ENCODE measurements at places on chromosomes 3 and 15. TPM values are rescaled to one million over a fixed set of nuclear protein-coding genes. Genes with fewer than 3 reads are reported as not detected.

UBR1 gene
- 33.4 TPM for total RNA-seq

- no peak overlapping the region for H3K4me3 ChIP-seq
- no peak overlapping the region for H3K27ac ChIP-seq
- no peaks in the 10 kb centered on the region for H3K36me3 ChIP-seq
- H3K4me1 ChIP-seq, result peaks cover 6% of the 10 kb centered on the region
Measured at GRCh38 chr3:141341536-141341935, 26.8 kb upstream of the ZBTB38 start.

- no peaks in the 10 kb centered on the region for H3K27me3 ChIP-seq
- no peak for DNase-seq
- H3K27ac ChIP-seq, result no peak overlapping the region
- peaks cover 31% of the 10 kb centered on the region for H3K4me1 ChIP-seq
- H3K36me3 ChIP-seq, result peaks cover 2% of the 10 kb centered on the region
Measured at GRCh38 chr3:171822431-171823106, 12.3 kb upstream of the PLD1 start.

TRPM1 gene
- not detected for total RNA-seq

CCR3 gene
- total RNA-seq, result not detected

DNA sequence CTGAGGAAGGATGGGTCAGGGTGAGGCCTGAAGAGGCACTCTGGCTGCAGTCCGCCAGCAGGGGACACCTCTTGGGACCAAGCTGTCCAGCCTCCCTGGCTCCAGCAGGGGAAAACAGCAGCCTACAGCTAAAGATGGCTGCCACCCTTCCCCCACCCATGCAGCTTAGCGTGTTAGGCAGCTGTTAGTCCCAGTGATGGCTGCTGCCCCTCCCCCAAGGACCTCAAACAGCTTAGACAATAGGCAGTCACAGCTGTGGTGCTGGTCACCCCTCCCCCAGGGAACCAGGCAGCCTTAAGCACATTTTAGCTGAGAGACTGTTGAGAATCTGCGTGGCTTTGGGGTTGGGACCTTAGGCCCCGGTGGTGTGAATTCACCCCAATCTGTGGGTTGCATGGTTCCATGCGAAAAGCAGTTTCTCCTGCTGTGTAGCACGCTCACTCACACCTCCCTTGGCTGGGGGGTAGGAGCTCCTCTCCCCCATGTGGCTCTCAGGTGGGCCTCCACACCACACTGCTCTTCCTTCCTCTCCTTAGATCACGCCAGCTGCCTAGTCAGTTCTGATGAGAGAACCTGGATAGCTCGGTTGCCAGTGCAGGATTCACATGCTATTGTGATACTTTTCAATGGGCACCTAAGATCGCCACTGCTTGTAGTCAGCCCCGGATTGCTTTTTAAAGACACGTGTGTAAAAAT lies 140.5 kb upstream of the CADPS start:
- H3K27ac ChIP-seq, result no peak overlapping the region
- H3K4me3 ChIP-seq, result no peak overlapping the region
- H3K4me1 ChIP-seq, result no peaks in the 10 kb centered on the region
- peaks cover 27% of the 10 kb centered on the region for H3K27me3 ChIP-seq

DNA sequence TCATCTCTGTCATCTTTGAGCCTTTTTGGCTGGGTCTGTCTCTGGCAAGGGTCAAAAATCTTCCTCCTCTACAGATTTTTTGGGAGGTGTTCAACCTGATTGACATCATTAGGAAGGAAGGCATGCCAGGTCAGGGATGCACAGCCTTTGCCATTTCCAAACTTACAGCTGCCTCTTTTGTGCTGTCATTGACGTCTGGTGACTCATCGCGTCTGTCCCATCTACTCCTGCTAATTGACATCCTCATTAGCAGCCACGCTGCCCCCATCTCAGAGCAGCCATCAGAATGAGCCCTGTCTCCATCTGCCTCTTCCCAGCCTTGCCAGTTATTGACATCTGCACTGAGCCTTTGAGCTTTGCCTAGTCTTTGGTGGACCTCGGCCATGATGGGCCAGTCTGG lies 53.0 kb downstream of the PDIA5 start:
- no peaks in the 10 kb centered on the region for H3K4me1 ChIP-seq
- H3K27ac ChIP-seq, result no peak overlapping the region
- peaks cover 24% of the 10 kb centered on the region for H3K36me3 ChIP-seq
- no peak overlapping the region for H3K4me3 ChIP-seq

DNA sequence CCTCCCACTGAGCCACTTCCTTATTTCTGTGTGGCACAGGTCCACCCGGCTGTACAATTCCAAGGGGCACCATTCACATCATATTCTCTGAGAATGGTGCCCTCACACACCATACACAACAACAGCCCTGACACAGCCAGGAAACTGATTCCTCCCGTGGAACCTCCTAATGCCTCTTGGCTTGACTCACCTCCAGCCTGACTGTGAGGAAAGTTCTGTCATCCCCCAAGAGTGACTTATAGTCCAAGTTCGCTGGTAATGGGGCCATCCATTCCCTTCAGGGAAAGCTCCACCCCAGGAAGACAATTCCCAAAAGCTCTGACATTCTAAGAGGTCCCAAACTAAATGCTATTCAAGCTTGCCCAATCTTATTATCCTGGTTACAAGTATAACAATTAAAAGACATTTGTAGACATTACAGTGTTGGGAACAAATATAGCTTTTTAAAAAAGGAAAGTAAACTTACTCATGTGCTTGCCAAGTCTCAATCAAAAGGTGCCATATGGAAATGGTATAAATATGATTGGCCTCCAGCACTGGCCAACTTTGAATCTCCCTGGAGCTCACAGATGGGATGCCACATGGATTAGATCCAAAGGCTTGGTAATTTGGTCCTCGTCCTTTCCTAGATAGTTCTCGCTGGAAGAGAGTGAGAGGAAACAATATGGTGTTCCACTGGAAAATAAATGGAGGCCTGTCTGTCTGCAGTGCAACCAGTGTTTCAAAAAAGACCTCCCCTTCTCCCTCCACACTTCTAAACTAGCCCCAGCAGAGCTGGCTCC lies 56.3 kb upstream of the PSMD6 start:
- H3K4me1 ChIP-seq, result peaks cover 3% of the 10 kb centered on the region
- DNase-seq, result no peak

DNA sequence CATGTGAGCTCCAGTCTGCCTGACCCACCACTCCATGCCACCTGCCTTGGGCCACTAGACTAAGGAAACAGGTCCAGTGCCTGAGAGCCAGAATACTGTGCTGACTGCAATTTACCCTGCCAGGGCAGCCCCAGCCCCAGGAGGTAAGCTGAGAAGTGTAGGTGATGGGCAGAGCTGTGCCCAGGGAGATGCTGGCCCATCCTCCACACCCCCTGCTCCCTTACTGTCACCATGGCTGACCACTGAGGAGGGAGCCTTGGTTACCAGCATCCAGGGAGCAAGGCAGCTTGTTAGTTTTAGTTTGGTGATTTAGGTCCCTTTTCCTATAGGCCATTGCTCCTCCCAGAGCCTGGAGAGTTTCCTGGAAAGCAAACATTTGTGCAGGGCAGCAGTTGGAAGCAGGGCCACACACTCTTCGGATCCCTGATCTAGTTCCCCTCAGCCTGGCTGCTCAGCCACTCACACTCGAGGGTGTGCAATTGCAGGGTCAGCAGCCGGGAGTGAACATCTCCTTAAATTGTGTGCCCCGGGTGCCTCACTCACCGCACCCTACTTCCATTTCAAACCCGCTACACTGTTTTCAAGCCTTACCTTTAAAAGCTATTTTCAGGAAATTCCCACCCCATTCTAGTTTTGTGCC lies 2.0 kb downstream of the GALNT15 start:
- H3K36me3 ChIP-seq, result no peaks in the 10 kb centered on the region
- H3K27me3 ChIP-seq, result peaks cover 50% of the 10 kb centered on the region
- H3K4me3 ChIP-seq, result no peak overlapping the region
- H3K27ac ChIP-seq, result no peak overlapping the region
- H3K4me1 ChIP-seq, result peaks cover 6% of the 10 kb centered on the region

GREM1 gene
- total RNA-seq, result 2.1 TPM

GRCh38 chr15:57703387-57703786 lies 3.1 kb upstream of the POLR2M start:
- H3K27ac ChIP-seq, result peak overlapping the region; percentile 68
- no peak overlapping the region for H3K4me3 ChIP-seq

CLDN16 gene
- total RNA-seq, result 0.11 TPM

DNA sequence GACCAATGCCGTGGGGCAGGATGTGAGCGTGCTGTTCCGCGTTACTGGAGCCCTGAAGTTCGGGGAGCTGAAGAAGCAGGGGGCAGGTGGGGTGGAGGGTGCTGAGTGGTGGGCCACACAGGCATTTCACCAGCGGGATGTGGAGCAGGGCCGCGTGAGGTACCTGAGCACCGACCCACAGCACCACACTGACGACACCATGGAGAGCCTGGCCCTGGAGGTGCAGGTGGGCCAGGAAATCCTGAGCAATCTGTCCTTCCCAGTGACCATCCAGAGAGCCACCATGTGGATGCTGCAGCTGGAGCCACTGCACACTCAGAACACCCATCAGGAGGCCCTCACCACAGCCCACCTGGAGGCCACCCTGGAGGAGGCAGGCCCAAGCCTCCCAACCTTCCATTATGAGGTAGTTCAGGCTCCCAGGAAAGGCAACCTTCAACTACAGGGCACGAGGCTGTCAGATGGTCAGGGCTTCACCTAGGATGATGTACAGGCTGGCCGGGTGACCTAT lies 179.6 kb downstream of the TBC1D2B start:
- no peaks in the 10 kb centered on the region for H3K27me3 ChIP-seq
- no peak overlapping the region for H3K4me3 ChIP-seq
- no peak overlapping the region for H3K27ac ChIP-seq

HRH1 gene
- total RNA-seq, result 0.31 TPM

RTP3 gene
- not detected for total RNA-seq

ZNF660 gene
- 18.7 TPM for total RNA-seq

- H3K27ac ChIP-seq, result no peak overlapping the region
- no peak overlapping the region for H3K4me3 ChIP-seq
- H3K4me1 ChIP-seq, result no peaks in the 10 kb centered on the region
- no peaks in the 10 kb centered on the region for H3K36me3 ChIP-seq
- DNase-seq, result no peak
Measured at GRCh38 chr3:175456466-175456865, 597.3 kb downstream of the NAALADL2 start.

DNA sequence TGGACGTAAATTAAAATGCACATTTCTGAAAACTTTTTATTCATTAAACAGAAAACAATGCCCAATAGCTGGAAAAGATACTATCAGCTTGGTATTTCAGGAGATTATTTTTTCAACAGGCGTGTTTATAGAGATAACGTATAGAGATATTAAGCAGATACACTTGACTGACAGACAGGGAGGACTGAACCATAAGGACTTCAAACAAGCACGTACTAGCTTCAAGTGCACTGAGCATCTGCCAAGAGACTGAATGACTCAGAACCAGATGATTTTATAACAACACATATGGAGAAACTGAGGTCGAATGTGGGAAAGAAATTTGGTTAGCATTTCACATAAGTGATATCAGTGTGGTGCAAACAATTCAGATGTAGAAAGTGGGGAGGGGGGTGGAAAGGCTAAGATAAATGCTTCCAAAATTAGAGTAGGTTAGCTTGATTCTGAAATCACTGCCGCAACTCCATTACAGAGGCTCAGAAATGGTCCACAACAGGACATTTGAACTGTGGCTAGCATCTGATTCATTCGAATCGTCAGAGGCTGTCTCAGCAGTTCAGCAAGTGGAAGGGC lies 103.5 kb downstream of the SEMA6D start:
- peaks cover 60% of the 10 kb centered on the region for H3K4me1 ChIP-seq
- no peaks in the 10 kb centered on the region for H3K27me3 ChIP-seq
- H3K4me3 ChIP-seq, result no peak overlapping the region

SLC25A26 gene
- total RNA-seq, result 20.8 TPM

GOLGA6L4 gene
- total RNA-seq, result 10.9 TPM

- no peaks in the 10 kb centered on the region for H3K36me3 ChIP-seq
- no peak for DNase-seq
- H3K4me3 ChIP-seq, result no peak overlapping the region
- no peaks in the 10 kb centered on the region for H3K4me1 ChIP-seq
- no peaks in the 10 kb centered on the region for H3K27me3 ChIP-seq
- H3K27ac ChIP-seq, result no peak overlapping the region
Measured at GRCh38 chr3:94607778-94608177, 544.9 kb downstream of the NSUN3 start.

DNA sequence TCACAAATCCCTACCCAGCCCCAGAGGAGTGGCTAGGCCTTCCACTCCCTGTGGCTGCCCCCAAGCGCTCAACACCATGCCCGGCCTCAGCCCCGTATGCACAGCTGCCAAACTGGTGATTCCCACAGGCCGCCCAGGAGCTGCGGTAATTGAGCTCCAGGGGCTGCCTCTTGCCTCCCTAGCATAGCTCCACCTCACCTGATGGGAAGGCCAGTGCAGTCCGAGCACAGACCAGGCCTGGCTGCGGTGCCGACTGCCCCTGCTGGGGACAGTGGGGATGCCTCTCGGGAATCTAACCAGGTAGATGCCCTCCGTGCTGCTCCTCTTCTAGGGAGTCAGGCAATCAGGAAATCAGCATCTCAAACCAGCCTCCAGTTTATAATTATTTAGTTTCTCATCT lies 25.9 kb downstream of the SCN5A start:
- H3K27ac ChIP-seq, result no peak overlapping the region
- no peak for DNase-seq
- no peaks in the 10 kb centered on the region for H3K4me1 ChIP-seq

- peak overlapping the region; percentile 92 for H3K4me3 ChIP-seq
- peak overlapping the region; percentile 98 for H3K27ac ChIP-seq
- peaks cover 1% of the 10 kb centered on the region for H3K27me3 ChIP-seq
Measured at GRCh38 chr3:120349855-120350125, 636 bp upstream of the LRRC58 start.

DNA sequence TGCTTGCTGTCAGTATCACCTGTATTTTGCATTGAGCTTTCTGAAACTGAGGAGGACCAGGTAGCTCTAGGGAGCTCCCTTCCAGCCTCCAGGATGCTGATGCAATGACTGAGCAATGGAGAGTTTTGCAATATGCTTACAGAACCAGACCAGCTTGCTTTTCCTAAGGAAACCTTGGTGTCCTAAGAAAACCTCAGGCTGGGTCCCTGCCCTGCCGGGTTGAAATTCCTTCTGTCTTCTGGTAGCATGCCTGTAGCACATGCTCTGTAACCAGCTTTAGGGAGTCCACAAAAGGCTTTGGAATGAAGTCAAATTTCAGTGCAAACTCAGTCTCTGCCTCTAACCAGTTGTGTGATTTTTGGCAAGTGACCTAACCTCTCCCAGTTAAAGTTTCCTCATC lies 65.8 kb upstream of the GSK3B start:
- no peak for DNase-seq
- no peak overlapping the region for H3K27ac ChIP-seq
- H3K36me3 ChIP-seq, result peaks cover 7% of the 10 kb centered on the region
- peaks cover 9% of the 10 kb centered on the region for H3K4me1 ChIP-seq

- H3K4me1 ChIP-seq, result peaks cover 42% of the 10 kb centered on the region
- no peak for DNase-seq
- peaks cover 3% of the 10 kb centered on the region for H3K36me3 ChIP-seq
- no peaks in the 10 kb centered on the region for H3K27me3 ChIP-seq
- H3K27ac ChIP-seq, result no peak overlapping the region
- H3K4me3 ChIP-seq, result no peak overlapping the region
Measured at GRCh38 chr3:192875971-192876565, 41.6 kb downstream of the MB21D2 start.

GABRR3 gene
- not detected for total RNA-seq

Data from mesothelial cell of epicardium (in vitro differentiated cells).